ENCODE measurements at places on chromosomes 3 and 15.

DNA sequence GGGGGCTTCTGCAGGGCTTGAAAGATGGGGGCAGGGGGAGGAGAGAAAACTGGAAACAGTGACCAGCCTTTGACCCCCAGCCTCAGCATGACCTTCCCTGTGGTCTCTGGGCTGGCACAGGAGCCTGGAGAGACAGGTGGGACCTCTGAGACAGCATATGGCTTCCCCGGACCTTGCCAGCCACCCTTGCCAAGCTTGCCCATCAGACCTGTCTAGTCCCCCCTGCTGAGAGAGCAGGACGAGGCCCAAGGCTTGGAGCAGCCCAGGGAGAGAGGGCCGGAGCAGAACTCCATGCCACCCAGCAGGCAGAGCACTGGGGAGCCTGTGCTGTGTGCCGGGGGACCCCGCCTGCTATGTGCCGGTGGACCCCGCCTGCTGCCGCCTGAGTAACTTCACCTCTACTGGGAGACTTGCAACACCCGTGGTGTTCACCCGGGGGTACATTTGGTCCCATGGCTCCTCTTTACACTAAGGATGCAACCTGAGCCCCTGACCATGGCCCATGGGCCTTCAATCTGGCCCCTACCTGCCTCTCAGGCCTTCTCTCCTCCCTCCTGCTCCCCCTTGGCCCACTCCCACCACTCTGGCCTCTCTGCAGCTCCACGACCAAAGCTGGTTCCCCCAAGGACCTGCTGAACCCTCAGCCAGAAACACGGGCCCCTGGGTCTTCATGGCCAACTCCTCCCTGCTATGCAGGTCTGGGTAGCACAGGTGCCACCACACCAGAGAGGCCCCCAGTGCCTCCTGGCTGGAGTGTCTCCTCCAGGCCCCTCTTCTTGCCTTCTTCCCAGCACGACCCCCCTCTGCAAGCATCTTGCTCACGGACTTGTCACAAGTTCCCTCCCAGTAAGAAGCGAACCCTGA lies 21.1 kb upstream of the SLC41A3 start:
- no peak for DNase-seq

DNA sequence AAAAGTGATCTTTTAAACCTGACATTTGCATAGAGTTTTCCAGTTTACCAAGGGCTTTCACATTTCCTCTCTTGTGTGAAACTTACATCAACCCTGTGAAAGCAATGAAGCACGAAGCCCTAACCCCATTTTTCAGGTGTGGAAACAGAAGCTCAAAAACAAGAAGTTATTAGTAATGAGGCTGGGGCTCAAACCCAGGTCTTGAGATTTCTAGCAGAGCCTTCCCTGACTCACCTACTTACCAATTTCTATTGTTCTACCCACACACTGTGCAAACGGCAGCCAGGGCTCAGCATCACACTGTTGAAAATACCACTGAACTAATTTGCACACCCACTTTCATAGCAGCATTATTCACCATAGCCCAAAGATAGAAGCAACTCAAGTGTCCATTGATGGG lies 117.8 kb upstream of the IGF1R start:
- no peak for DNase-seq

DNA sequence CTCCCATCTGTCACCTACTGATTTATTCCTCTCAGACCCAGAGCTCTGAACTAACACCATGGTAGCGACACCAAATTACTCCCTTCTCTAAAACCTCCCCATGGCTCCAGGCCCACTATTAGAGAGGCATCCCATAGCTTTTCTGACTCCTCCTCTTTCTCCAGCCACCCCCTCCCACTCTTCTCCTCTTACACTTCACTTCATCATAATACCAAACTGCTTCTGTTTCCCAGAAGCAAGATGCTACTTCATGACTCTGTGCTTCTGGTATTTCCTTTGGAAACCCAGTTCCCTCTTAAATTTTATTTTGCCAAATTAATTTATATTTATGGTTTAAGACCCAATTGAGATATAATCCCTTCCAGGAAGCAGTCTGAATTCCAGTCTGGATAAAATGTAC lies 465.1 kb upstream of the PDZRN3 start:
- DNase-seq: no peak

DNA sequence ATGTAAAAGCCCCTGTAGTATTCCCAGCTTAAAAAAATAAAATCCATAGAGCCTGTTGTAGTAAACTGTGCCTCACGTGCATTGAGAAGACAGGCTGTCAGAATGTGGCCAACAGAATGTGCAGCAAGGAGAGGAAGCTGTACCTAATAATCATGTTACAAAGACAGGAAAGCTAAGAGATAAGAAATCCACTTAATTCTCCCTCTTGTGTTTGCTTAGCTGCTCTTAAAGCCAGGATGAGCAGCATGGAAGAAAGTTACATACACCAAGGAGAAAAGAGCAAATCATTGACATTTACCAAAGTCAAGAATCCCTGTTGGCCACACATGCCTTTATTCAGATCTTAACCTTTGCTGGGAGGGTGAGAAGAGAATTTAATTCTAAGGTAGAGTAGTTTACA lies 85.9 kb downstream of the TNIK start:
- no peak for DNase-seq
